ENCODE measurements at places on chromosomes 1 and 21.

GRCh38 chr1:76037324-76037723 lies 37.2 kb upstream of the ST6GALNAC3 start:
- no peak for DNase-seq

GRCh38 chr1:213585959-213586586 lies 401.7 kb upstream of the PROX1 start:
- DNase-seq: no peak

GRCh38 chr1:223230161-223230881 lies 87.3 kb upstream of the TLR5 start:
- DNase-seq: peak; percentile 55

- peak; percentile 17 for DNase-seq
Measured at GRCh38 chr1:54798769-54799641, 2.1 kb downstream of the TTC22 start.

DNA sequence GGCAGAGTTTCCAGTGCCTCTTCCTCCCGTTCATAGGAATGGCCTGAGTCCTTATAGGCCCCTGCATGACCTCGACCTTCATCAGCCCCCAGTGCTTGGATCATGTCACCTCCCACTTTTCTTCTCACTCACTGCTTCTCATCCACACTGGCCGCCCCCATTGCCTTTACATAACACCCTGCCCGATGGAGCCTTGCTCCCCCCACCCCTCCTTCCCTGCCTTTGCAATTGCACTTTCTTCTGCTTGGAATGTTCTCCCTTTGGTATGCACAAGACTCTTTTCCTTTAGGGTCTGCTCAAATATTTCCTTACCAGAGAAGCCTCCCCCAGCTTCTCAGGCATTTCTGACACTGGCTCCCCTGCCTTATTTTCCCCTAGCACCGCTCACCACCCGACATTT lies 125.2 kb upstream of the KCNJ6 start:
- DNase-seq: no peak

DNA sequence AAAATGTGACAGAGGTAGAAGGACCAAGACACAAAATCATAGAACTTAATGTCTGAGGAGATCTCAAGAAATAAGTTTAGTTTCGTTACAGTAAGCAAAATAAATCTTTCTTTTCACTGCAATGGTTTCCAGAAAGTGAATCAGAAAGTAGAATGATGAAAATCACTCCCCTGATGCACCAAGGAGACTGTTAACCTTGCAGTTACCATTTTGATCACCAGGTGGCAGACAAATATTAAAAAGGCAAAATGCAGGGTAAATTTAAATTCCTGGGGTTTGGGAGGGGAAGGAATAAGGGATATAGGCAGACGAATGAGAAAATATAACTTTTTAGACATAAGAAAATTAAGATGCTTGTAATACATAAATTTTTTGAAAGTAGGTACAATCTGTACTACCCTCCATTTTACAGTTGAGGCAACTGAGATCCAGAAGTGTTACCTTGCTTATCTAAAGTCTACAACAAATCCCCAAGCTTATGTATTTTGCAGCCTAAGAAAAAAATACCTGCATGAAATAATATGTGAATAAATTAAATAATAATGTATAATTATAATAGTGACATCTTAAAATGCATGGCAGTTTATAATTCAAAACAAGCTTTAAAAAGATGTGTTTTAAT lies 253.2 kb downstream of the CRB1 start:
- DNase-seq: peak; percentile 56

GRCh38 chr1:211019266-211019665 lies 114.7 kb downstream of the KCNH1 start:
- no peak for DNase-seq

- no peak for DNase-seq
Measured at GRCh38 chr1:232669981-232670747, 40.2 kb upstream of the SIPA1L2 start.

DNA sequence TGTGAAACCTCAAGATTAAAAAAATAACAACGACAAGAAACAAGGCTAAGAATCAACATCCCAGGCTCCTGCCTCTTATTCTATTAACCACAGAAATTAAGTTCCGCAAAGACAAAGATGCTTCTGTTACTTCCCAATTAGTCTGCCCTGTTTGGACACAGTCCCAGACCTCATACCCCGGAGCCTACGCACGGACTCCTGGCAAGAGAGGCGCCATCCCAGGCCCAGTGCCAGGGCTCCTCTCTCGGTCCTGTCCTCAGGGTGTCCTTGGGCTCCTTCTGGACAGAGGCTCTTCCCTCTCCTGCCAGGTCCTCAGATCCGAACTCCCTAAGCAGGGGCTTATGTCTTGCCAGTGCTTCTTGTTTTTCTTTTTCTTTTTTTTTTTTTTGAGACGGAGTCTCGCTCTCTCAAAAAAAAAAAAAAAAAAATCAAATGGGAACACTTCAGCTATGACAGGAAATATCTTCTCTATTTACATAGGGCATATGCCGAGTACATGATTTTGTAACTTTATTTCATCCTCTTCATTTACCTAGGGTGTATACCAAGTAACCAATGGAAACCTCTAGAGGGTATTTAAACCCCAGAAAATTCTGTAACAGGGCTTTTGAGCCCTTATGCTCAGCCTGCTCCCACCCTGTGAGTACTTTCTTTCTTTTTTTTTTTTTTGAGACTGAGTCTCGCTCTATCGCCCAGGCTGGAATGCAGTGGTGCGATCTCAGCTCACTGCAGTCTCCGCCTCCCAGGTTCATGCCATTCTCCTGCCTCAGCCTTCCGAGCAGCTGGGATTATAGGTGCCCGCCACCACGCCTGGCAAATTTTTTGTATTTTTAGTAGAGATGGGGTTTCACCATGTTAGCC lies 11.7 kb upstream of the ENO1 start:
- no peak for DNase-seq

Measured in activated CD4-positive, alpha-beta T cell treated with anti-CD3 and anti-CD28 coated beads, Interleukin-2, amount 10 ng/mL, durations not matched to agents 7 days and 5 days (primary cell).